ENCODE measurements at places on chromosomes 1 and 21. TPM values are rescaled to one million over a fixed set of nuclear protein-coding genes. Genes with fewer than 3 reads are reported as not detected.
A peak's percentile ranks its signal among the peaks of the same experiment; 100 is the strongest.

DNA sequence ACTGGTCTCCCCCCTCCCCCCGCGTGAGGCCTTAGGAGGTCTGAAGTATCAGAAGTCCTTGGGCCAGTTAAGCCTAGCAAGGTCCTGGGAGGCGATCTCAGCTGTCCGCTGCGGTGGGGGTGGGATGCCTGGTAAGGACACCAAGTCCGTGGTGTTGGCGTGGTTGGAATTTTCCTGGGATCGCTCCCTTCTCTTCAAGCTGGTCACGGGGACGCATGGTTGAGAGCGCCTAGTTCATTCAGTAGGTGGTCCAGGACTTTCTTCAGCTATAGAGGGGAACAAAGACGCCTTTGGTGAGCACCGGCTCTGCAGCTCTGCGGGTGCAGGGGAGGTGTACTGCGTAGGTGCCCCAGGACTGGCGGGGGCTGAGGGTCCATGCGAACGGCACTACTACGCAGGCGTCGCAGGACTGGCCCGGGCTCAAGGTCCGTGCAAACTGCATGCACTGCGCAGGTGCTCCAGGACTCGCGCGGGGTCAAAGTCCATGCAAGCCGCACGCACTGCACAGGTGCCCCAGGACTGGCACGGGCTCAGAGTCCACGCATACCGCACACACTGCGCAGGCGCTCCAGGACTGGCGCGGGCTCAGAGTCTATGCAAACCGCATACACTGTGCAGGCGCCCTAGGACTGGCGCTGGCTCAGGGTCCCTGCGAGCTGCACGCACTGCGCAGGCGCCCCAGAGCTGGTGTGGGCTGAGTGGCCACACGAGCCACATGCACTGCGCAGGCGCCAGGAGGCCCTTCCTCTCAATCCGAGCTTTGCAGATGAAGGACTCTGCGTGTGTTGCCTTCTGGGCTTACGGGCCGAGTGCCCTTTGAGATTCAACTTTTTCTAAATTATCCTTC lies 36.6 kb upstream of the HMGN1 start:
- DNase-seq = peak; percentile 90

GRCh38 chr1:214540324-214540723 lies 11.1 kb downstream of the PTPN14 start:
- DNase-seq = no peak

The INSRR gene
- total RNA-seq = 0.51 TPM

The PDE4B gene
- total RNA-seq = 24.5 TPM

GRCh38 chr1:212139526-212140135 lies 104.1 kb downstream of the DTL start:
- DNase-seq = no peak
